ENCODE measurements at places on chromosomes 4 and X.

DNA sequence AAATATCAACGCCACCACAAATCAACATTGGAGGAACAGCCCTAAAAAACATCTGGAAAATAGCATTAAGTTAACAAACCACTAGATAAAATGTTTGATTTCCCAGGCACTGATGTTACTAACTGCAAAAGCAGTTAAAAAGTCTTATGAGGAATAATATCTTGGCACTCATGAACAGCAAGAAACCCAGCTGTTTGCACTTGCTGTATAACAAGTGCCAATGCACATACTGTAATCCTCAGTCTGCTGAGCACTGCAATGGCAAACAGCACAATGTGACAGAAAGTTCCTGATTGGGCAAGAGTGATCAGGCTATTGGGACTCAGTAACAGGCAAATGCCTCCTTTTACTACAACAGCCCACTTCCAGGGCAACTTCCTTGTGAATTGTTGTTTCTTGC, 20.8 kb upstream of the SEC24B start:
- DNase-seq = no peak

- no peak for DNase-seq
Measured at GRCh38 chrX:623599-624315, 6.8 kb upstream of the SHOX start.

- no peak for DNase-seq
Measured at GRCh38 chrX:8179656-8180055, 8.6 kb upstream of the VCX2 start.

DNA sequence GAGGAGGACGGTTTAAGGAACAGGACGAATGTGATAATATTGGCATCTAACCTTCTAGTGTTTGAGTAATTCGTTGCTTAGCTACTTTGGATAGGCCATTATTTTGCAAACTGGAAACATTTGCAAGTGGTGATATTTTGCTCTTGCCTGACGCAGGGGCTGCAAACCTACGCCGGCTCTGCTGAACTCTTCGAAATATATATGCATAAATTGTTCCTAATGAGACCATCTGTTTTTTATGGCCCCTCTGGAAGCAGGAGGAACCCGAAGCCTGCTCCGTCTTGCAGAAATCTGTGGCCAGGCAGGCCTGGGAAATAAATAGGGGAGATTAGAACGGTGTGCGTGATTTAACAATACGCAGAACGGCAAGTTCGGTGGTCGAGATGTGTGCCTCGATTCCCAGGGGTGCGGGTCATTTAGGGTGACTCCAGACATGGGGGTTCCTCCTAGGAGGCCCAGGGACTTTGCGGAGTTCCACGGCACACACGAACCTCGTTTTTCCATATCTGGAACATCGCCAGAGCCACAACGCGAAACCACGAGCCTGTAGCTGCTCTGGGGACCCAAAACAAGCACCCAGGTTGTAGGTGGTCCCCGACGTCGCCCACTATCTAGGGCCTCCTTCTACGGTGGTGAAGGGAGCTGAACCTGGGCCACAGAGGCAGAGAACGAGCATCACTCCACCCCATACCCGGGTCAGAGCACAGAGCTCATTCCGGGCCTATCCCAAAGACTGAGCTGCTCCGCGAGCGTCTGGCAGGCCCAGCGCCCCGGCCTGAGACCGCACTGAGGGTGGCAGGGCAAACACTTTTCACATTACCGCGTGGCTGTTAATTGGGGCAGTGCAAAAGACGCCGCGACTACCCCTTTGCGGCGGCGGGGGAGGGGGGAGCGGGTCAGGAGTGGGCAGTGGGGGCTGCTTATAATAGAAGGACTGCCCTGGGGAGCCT, 89.7 kb downstream of the BCOR start:
- no peak for DNase-seq

- DNase-seq = no peak
Measured at GRCh38 chr4:101332424-101332823, 14.9 kb downstream of the PPP3CA start.

DNA sequence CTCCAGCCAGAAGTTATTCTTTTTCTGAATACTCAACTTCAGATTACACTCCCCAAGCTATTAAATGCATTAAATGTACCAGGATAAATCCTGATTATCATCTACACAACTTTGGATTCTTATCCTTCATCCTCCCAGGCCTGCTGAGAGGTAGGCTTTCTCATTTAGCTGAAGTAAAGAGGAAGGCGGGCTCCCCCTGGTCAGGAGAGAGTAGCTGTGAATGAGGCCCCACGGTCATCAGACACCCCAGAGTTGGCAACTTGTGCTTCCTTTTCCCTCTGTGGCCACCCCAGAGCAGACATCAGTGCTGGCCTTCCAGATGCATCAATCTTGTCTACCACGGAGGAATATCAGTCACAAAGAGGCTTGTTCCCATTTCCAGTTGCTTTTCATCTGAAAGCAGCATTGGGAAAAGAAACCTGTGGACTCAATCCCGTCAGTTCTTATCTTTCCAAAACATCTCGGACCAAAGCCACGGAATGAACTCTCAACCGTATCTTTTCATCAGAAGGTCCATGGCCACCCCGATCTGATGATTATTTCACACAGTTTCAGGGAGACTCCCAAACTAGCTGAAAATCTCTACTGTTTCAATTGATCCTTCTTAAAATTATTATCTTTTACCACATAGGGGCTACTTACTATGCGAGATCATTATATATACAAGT, 79.2 kb downstream of the FBXO8 start:
- DNase-seq = no peak

DNA sequence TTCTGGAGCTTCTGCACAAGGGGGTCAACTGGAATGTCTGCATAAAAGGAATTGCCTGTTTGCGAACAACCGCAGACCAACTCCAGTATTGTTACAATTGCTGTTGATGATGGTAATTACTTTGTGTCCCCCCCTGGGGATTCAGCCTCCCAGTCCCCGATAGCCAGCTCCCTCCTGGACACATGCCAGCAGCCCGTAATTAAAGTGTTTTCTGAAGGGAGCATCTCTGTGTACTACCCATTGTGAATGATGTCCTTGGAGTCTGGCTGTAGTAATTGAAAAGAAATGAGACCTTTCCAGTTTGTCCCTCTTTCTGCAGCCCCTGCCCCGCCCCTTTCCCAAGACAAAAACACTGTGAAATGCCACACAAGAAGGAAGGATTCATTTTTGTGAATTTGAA, 377.1 kb upstream of the LCORL start:
- no peak for DNase-seq

DNA sequence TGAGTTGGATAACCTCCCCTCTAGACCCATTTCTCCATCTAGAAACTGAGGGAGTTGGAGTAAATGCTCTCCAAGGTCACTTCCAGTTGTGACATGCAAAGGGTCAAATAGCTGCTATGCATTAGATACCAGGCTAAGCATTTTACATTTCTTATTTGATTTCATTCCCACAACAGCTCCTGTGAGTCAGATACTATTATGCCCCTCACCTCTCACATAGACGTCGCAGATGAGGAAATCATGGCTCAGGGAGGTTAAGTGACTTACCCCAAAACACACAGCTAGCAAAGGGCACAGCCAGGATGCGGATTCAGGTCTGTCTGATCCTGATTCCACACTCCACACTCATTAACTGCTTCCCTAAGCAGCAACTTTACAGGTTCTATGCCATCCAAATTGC, 57.7 kb downstream of the PRPS1 start:
- no peak for DNase-seq

DNA sequence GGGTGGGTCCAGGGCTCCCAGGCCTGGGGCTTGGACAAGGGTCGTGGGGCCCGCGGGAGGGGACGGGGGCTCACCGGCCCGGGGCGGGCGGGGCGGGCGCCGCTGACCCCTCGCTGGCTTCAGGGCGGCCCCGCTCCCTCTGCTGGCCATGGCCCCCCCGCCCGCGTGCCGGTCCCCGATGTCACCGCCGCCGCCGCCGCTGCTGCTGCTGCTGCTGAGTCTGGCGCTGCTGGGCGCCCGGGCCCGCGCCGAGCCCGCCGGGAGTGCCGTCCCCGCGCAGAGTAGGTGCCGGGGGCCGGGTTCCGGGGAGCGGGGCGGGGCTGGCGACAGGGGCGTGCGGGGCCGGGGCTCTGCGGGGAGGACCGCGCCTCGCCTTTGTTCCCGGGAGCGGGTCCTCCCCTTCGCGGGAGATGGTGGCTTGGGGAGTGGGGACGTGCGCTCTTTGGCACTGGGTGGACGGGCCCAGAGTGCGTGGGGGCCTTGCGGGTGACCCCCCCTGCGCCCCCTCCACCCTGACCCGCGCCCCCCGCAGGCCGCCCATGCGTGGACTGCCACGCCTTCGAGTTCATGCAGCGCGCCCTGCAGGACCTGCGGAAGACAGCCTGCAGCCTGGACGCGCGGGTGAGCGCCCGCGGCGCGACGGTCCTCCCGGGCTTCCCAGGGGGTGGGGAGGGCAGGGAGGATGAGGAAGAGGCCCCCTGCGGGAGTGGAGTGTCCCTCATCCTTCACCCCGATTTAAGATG, 16.8 kb upstream of the NAT8L start:
- DNase-seq = peak; percentile 33

- no peak for DNase-seq
Measured at GRCh38 chr4:181796502-181796901, 446.7 kb upstream of the TENM3 start.

DNA sequence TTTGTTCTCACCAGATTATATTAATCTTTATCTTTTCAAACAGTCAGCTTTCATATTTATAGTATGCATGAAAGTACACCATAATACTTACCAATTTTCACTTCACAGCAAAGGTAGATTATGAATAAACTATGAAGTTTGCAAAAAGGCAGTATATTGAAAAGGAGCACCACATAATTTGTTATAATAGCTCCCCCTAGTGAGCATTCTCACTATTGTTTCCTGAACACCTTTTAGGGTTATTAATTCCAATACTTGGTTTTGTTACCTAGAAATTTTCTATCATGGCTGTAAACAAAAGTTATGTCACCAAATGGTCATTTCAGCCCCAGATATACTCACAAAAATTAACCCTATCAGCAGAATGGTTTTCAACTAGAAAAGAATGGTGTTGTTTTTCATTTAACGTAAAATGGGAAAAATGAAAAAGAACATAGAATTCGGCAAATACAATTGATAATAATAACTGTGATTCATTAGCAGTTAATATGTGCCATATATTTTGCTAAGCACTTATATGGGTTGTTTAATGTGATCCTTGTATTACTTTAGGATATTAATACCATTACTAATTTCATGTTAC, 30.2 kb upstream of the NKX6-1 start:
- DNase-seq = peak; percentile 10

GRCh38 chrX:153582896-153583295, 16.0 kb downstream of the CCNQ start:
- peak; percentile 64 for DNase-seq

DNA sequence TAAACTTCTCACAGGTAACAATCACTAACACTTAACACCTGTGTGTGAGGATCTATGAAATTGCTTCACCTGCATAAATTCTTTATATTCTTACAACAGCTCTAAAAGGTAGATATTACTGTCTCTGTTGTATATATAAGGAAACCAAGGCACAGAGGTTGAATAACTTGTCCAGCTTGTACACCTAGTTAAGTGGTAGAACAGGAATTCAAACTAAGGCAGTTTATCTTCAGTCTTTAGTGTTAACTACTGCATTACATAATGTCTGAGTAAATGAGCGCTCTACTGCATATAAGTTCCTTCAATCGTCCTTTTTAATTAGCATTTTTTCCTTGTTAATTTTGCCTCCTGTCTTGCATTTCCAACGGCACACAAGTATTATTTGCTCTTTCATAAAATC, 15.0 kb downstream of the USP9X start:
- no peak for DNase-seq

- no peak for DNase-seq
Measured at GRCh38 chr4:110795971-110796370, 173.1 kb upstream of the PITX2 start.

DNA sequence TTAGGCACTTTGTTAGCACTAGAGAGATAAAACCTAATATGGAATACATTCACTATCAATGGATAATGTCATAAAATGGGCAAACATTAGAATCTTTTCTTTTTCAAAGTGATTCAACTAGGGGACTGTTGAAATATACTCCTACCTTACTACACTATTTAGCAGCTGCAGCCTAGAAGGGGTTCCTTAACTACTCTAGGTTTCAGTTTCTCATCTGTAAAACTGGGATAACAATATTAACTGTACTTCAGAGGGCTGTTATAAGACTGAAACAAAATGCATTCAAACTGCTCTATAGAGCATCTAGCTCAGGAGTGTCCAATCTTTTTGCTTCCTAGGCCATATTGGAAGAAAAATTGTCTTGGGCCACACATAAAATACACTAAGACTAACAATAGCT, 147.4 kb downstream of the CDS1 start:
- DNase-seq = no peak

- DNase-seq = no peak
Measured at GRCh38 chr4:86330961-86331742, 28.7 kb downstream of the MAPK10 start.

- DNase-seq = no peak
Measured at GRCh38 chr4:24856586-24856985, 56.3 kb downstream of the CCDC149 start.

DNA sequence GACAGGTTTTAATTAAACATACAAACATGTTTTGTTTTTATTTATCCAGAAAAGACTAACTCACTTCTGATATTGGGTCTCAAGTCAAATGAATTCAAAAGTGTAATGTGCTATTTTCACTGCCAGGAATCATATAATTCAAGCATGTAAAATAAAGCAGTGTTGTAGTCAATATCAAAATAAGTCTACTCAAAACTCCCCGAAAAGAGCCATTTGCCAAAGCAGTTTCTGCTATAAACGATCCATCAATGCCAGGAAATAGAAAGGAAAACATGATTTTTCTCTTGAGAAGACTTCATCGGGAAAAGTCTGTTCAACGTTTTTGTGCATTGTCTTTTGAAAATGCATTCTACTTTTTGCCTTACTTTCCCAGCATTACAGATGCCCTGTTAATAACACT, 633.3 kb downstream of the FAT4 start:
- no peak for DNase-seq

GRCh38 chr4:65651751-65652150, 18.5 kb downstream of the EPHA5 start:
- no peak for DNase-seq

DNA sequence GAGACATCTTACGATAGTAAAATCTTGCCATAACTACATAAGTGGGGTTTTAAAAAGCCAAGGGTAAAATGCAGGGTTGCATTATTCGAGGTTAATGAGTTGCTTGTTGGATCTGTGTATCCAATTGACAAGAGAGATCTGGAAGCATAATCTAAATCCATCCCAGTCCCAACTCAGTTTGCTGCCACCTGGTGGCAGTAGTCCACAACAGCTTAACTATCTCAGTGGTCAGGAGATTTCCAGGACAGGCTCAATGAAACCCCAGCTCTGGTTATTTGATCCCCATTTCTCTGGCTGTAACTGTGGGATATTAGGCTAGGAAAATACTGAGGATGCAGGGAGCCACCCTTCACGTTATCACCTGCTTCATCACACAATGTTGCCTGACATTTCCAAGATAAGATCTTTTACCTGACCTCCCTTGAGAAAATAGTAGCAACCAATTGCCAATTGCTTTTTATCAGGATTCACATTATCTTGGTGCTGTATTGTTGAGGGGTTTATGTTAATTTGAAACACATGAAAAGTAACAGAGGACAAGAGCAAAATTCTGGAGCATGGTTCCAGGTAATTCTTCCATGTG, 88.2 kb upstream of the TNIP3 start:
- DNase-seq = peak; percentile 33

Measured in central memory CD4-positive, alpha-beta T cell (primary cell).